Tibial artery (tissue), 4 donors: ENCODE measurements at places on chromosomes 2 and 18.

GRCh38 chr2:26500406-26500805 is 22.5 kb upstream of the OTOF start:
- peaks cover 31% of the 10 kb centered on the region for H3K27me3 ChIP-seq
- no peak overlapping the region for H3K4me3 ChIP-seq
- H3K4me1 ChIP-seq, result peaks cover 11% of the 10 kb centered on the region
- no peak for DNase-seq
- H3K27ac ChIP-seq, result no peak overlapping the region

GRCh38 chr2:30871980-30872789 is 64.9 kb upstream of the CAPN13 start:
- no peaks in the 10 kb centered on the region for H3K27me3 ChIP-seq
- no peaks in the 10 kb centered on the region for H3K4me1 ChIP-seq
- no peak overlapping the region for H3K4me3 ChIP-seq
- no peak overlapping the region for H3K27ac ChIP-seq

DNA sequence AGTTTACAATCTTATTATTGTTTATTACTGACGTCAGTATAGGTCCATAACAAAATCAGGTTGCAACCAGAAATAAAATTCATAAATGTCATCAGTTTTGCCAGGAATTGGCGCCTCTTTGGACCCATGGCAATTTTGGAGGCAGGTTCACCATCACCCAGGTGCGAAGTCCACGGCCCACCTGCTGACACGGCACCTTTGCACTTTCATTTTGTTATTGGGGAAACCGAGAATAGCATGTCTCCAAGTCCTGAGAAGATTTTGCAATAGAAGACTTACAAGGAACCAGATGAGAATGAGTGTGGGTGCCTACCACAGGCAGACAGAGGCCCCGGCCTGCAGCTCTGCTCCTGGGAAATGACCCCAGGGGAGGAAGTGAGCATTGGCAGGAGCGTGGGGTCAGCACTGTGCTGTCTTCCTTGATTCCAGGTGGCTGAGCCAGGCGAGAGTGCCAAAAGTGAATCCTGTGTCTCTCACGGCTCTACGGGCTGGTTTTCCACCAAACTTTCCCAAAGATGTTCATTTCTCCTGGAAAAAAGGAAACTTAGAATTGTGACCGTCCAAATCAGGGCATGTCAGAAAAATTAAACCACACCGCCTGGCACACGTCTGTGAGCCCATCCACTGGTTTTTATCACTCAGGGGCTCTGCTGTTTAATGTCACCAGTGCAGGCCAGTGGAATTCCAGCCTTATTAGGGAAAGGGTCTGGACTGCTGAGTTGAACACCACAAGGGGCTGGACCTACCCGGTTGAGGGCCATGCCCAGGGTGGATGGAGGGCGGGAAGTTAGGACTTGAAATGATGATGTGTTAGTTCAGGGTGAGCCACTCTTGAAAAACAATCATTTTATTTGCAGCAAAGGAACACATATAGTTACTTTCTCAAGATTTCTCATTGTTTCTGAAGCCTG is 96.5 kb downstream of the PTGR3 start:
- peaks cover 33% of the 10 kb centered on the region for H3K27me3 ChIP-seq
- no peaks in the 10 kb centered on the region for H3K36me3 ChIP-seq
- DNase-seq, result no peak
- H3K27ac ChIP-seq, result no peak overlapping the region
- no peak overlapping the region for H3K4me3 ChIP-seq
- no peaks in the 10 kb centered on the region for H3K4me1 ChIP-seq

GRCh38 chr18:5995626-5996025 is 100.3 kb upstream of the TMEM200C start:
- no peaks in the 10 kb centered on the region for H3K27me3 ChIP-seq
- H3K4me3 ChIP-seq, result no peak overlapping the region
- H3K4me1 ChIP-seq, result no peaks in the 10 kb centered on the region
- no peak overlapping the region for H3K27ac ChIP-seq
- H3K36me3 ChIP-seq, result no peaks in the 10 kb centered on the region

DNA sequence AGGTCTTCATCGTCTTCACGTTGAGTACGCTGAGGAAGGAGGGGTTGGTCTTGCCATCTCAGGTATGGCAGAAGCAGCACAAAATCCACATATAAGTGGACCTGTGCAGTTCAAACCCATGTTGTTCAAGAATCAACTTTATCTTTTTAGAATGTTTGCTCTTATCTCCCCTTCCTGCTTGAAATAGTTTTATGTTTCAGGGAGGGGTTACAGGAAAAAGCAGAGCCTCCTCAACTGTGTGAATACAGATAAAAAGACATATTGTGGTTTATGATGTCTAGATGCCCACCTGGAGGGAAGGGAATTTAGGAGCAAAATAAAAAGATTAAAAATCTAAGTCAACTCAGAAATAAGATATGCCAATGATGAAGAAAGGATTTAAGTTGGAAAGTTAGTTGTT is 75.9 kb downstream of the VRK2 start:
- peaks cover 12% of the 10 kb centered on the region for H3K36me3 ChIP-seq
- H3K4me1 ChIP-seq, result no peaks in the 10 kb centered on the region
- DNase-seq, result no peak
- H3K4me3 ChIP-seq, result no peak overlapping the region
- no peaks in the 10 kb centered on the region for H3K27me3 ChIP-seq

DNA sequence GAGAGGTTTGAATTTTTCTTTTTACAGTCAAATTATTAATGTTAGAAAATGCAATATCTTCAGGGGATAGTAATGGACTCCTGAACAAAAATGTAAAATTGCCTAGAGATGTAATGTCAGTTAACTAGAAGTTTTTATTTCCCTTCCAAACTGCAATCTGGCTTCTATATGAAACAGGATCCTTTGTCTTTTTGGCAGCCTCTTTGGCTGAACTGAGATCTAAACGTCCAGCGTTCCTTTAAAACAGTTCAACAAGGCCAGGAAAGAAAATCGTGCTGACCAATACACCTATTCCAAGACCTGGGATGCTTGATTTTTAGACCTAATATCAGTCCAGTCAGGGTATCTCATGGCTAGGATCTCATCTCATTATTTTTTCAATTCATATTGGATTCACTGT is 245.5 kb downstream of the FIGN start:
- DNase-seq, result no peak
- no peaks in the 10 kb centered on the region for H3K27me3 ChIP-seq
- no peak overlapping the region for H3K4me3 ChIP-seq
- H3K36me3 ChIP-seq, result no peaks in the 10 kb centered on the region

- H3K4me3 ChIP-seq, result no peak overlapping the region
- H3K27ac ChIP-seq, result no peak overlapping the region
- no peak for DNase-seq
- H3K27me3 ChIP-seq, result no peaks in the 10 kb centered on the region
- H3K36me3 ChIP-seq, result no peaks in the 10 kb centered on the region
These were observed 27.0 kb downstream of the GAD1 start for GRCh38 chr2:170843656-170844055.
